ENCODE measurements at places on chromosomes 4 and X.
A peak's percentile ranks its signal among the peaks of the same experiment; 100 is the strongest.

DNA sequence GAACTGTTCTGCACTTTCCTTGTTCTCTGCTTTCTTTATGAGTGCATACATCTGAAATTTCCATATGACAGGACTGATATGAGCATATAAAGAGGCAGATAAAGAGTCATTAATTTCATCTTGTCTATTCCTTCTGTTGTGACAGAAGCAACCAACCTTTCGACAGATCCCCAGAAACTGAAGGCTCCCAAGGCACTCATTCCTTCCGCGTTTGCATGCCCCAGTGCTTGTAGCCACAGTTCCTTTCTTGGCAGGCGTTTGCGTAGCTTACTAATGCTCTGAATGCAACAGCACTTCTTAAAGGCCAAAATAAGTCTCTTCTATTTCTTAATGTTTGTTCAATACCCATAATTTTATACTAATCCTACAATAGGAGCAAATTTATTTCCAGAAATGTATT, 94.0 kb upstream of the TBL1X start:
- no peak for DNase-seq

DNA sequence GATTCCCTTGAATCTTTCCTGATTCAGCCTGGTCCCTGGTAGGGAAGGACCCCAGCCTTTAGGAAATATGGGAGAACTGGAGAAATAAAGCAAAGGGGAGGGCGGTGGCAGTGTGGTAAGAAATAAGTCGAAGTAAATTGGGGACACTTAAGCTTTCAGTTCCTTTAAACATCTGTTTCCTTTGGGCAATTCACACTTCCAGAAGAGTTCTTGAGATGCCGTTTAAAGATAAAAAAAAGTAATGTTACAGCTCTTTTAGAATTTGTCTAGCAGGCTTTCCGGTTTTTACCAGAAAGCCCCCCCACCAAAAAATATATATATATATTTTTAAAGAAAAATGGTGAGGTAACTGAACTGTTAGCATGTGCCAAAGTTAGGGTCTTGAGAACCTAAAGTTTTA, 46.6 kb downstream of the TSPAN7 start:
- DNase-seq = no peak

GRCh38 chr4:25065932-25066590, 35.3 kb upstream of the LGI2 start:
- no peak for DNase-seq

DNA sequence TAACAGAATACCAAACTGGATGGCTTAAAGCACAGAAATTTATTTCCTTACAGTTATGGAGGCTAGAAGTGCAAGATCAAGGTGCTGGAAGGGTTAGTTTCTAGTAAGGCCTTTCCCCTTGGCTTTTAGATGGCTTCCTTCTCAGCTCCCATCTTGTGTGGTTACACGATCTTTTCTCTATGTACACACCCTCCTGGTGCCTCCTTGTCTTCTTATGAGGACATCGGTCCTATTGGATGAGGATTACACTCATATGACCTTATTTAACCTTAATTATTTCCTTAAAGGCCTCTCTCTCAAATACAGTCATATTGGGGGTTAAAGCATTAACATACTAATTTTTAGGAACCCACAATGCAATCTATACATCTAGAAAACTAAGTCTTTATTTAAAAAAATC, 787.9 kb upstream of the GALNTL6 start:
- DNase-seq = no peak

DNA sequence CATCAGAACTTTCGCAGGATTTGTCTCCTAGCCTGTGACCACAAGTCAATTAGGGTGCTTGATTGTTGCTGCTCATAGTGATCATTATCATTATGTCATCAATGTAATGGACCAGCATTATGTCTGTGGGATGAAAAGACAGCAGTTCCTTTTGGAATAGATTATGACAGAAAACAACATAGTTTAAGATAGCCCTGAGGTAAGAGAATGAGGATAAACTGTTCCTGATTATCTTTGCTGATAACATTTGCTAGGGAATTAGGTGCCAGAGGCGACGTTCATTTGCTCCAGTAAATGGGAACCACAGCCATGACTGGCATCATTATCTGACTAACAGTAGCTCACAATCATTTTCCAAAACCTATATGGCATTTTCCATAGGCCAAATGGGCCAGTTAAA, 12.7 kb upstream of the THOC2 start:
- no peak for DNase-seq

DNA sequence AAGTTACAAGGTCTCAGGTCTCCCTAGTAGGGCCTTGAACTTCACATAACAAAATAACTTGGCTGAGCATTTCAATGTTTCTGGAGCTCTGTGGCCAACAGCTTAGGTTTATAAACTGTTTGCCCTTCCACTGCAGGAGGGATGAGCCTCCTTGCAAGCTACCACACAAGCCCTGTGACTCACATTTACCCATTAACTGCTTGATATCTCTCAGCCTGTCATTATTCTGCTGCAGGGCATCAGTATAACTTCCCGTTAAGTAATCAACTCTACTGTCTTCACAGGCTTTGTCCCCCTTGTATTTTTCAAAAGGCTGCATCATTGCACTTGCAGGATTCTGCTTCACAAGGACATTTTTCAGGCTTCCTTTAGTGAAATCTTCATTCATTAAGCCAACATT, 151.7 kb upstream of the CXCL13 start:
- DNase-seq = no peak

GRCh38 chr4:187286525-187286924, 562.9 kb upstream of the FAT1 start:
- DNase-seq = no peak

GRCh38 chr4:56908206-56909085, 746 bp downstream of the REST start:
- DNase-seq = peak; percentile 49

GRCh38 chr4:156241896-156242295, 288.2 kb upstream of the CTSO start:
- DNase-seq = no peak

- DNase-seq = no peak
Observed at GRCh38 chr4:156505341-156505955, 466.2 kb downstream of the PDGFC start.

- no peak for DNase-seq
Observed at GRCh38 chrX:154540897-154541535, 5.6 kb downstream of the G6PD start.

DNA sequence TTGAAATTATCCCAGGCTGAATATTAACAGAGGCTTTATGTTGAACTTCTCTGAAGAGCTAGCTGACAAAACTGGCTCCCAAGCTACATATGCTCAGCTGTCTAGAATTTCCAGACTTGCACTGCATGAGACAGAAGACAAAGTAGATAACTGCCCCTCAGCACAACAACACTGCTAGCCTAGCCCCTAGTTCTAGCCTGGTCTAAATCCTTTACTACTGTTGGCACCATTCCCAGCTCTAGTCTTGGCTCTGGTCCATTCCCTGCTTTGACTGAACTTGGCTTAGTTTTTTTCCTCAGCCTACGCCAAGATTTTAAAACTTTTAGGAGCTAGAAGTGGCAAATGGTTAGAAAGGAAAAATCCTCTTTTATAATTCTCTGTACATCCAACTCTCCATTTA, 7.6 kb upstream of the OPHN1 start:
- peak; percentile 26 for DNase-seq

DNA sequence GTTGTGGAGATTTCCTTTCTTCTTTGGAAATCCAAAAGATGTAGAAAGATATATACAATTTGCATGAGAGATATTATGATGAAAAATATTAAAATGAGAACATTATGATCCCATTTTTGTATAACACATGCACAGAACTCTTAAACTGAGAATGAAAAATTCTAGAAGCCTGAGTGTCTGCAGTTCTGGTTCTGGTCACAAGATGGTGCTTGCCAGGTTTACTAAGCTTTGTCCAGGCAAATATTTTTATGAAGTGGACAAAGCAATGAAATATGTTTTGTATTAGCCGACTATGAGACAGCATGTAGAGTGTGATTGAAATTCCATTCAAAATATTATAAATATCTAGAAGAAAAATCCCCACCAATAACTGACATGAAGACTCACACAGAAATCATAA, 2.2 kb downstream of the PWWP3B start:
- no peak for DNase-seq

- no peak for DNase-seq
Observed at GRCh38 chr4:17578482-17578891, 1.5 kb downstream of the LAP3 start.

DNA sequence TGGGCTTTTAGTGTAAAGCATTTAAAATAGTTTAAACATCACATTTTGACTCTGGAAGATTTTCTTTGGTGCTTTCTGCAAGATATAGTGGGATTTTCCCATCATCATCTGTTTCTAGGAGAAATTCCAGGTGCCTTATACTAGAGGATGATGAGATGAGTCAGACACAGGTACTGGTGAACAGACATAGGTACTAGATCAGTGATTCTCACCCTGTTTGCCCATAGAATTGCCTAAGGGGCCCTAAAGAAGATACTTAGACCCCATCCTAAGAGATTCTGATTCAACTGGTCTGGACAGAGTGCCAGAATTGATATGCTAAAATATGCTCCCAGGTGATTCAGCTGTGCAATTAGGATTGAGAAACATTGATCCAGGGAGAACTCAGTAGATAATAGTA, 9.7 kb downstream of the TSPAN7 start:
- no peak for DNase-seq

GRCh38 chr4:89588421-89588820, 248.5 kb downstream of the SNCA start:
- no peak for DNase-seq

DNA sequence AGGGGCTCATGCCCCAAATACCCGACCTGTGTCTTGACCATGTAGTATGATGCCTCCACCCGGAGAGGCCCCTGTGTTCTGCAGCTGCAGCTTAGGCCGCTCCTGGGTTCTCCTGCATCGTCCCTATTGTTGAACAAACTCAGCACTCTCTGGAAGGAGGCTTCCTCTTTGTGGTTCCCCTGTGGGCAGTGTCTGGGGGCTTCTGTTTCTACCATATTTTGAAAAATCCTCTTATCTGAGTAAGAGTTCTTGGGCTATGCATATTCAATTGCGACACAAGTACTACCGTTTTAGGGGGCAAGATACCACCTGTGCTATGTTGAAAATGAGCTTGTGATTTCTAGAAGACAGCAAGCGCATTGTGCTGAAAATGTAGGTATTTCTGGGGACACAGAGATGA, 276.6 kb downstream of the DHRSX start:
- no peak for DNase-seq

- DNase-seq = no peak
Observed at GRCh38 chr4:9899306-9900055, 118.0 kb downstream of the DRD5 start.

- no peak for DNase-seq
Observed at GRCh38 chr4:2660596-2661211, 95.4 kb downstream of the TNIP2 start.

Data from dorsolateral prefrontal cortex (tissue), 122 donors.